Renal cortex interstitium (tissue), 15 donors: ENCODE measurements at places on chromosomes 5 and 9.

DNA sequence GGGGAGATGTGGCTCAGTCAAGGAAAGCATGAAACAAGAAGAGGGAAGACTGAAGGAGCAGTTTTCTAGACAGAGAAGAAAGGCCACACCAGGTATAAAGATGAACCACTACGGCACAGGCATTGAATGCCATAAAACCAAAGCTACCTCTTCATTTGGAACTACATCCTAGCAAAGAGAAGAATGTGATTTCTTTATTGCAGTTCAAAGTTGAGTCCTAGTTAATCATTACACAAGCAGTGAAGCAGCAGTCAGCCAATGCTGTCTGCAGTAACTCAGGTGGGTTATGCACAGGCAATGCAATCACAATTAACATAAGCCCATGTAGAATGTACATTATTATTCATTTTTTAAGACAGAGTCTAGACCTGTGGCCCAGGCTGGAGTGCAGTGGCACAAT, 21.7 kb upstream of the PCAT7 start:
- DNase-seq = peak; percentile 55

DNA sequence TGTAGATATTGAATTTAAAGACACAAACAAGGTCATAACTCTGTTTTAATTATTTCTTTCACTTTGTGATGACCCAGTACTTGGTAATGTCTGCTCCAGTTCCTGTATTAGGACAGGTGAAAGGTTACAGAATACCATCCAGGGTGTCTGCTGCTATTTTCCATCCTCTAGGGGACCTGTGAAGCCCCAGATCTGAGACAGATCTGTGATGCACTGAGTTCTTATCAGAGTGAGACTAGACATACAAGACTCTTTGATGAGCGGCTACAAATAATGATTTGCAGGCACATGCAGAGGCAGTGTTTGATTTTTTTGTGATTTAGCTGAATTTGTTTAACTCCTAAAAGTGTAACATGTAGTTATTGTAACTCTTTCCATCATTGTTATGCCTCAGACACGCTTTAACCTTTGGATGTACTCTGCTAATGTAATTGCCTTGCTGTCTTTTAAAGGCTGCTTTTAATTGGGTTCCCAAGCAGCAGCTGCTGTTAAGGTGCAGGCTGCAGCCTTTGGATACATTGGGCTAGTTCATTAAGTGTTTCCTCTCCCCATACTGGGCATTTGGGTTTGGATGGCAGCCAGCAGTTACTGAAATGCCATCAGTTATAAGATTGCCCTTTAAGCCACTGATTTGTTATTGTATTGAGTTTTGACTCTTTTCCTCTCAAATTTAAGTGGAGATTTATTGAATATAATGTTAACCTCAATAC, 63.3 kb downstream of the RASGRF2 start:
- no peak for DNase-seq

- no peak for DNase-seq
Observed at GRCh38 chr5:82635561-82636288, 357.6 kb upstream of the RPS23 start.

GRCh38 chr5:38344891-38345290, 86.5 kb downstream of the EGFLAM start:
- no peak for DNase-seq

DNA sequence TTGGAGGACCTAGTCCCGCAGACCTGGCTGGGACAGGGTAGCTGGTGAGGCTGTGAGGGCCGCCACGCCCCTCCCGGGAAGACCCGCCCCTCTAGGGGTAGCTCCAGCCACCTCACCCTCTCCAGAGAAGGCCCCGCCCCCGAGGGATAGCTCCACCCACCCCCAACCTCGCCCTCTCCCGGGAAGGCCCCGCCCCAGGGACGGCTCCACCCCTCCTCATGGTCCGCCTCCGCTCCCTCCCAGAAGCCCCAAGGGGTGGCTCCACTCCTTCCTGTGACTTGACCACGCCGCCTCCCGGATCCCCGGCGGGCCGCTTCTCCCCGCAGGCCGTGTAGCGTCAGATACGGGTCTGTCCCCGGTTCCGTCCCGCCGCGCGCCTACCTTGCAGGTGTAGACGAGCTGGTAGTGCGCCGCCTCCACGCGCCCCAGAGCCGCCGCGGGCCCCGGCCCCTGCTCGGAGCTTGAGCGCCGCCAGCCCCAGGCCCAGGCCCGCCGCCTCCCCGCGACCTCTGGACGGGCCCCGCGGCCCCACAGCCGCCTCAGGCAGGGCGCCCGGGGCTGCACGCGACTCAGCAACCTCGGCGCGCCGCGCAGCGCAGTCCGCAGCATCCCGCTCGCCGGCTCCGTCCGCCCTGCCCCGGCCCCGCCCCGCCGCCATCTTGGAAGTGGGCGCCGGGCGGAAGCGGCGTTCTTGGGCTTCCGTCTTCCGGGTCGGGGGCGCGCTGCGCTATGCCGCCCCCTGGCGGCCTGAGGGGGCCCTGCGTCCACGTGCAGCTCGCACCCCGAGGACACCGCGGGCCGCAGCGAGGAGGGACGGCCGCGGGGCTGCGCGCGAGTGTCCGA, at the start of gene DNLZ:
TSS of gene DNLZ (minus strand) at position 639 of the 843 bp plus-strand sequence. CDS start at position 609, 30 bp downstream.
- no peak for DNase-seq

GRCh38 chr9:13427587-13427986, 148.1 kb upstream of the MPDZ start:
- peak; percentile 39 for DNase-seq

GRCh38 chr9:97293207-97293721, 14.2 kb upstream of the CCDC180 start:
- DNase-seq = peak; percentile 35
